Keratinocyte (primary cell): ENCODE measurements at places on chromosomes 2 and 18.
A peak's percentile ranks its signal among the peaks of the same experiment; 100 is the strongest.

DNA sequence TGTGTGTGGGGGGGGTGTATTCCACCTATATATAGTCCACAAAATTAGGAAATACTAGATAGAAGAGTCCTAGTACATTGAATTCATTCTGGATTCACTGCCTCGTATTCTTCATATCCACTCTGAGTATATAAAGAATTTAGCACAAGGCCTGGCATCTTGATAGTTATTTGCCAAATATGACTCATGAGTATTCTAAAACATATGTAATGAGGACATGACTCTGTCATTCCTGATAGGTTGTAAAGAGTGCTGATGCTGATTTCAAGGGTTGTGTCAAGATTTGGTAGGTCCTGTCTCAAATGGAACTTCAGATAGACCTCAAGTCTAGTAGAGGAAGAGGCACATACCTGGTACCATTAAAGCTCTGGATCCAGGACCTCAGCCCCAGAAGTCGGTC, 173.4 kb upstream of the BOD1L2 start:
- no peak for DNase-seq

DNA sequence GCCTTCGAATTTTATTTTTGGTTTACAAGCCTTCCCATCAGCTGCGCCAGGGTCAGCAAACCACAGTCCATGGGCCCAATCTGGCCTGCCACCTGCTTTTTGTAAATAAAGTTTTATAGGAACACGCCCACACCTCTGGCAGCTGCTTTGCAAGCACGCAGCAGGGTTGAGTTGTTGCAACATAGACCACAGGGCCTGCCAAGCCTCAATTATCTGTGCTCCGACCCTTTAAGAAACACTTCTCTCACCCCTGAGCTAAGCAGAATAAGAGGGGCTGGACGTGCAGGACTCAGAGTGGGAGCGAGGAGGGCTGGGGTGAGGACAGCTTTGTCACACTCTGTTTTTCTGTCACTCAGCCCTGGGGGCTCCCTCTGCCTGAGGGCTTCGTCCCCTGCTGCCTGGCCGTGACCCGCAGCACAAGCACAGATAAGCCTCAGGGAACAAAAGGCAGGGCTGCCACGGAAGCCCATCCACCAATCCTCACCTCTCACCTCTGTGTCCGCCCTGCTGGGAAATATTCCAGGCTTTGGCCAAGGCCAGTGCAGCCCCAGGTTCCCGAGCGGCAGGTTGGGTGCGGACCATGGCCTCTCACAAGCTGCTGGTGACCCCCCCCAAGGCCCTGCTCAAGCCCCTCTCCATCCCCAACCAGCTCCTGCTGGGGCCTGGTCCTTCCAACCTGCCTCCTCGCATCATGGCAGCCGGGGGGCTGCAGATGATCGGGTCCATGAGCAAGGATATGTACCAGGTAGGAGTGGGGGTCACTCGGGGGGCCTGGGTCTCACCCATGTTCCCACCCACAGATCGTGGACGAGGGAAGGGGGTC, at the start of gene AGXT:
TSS of gene AGXT (plus strand) at position 539 of the 823 bp plus-strand sequence. CDS start at position 581, 42 bp downstream.
- DNase-seq: no peak

- no peak for DNase-seq
These were observed 43.7 kb upstream of the FZD5 start for GRCh38 chr2:207813221-207813916.

DNA sequence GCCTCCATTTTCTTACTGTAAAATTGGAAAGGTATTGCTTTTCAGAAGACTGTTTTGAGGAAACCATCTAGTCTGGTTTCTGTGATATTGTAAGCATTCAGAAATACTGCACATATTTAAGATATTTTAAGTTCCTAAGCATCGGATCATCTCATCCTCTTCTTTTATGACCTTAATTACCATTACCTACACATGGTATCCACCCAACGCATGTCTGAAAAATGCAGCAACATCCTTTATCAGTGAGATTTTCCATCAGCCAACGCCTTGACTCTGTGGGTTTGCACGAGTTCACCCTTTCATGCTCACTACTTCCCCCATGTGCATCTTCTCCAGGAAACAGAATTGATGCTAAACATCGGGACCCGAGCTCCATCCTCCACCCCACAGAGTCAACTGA, 84.3 kb downstream of the COL4A4 start:
- DNase-seq: no peak

- DNase-seq: no peak
These were observed 70.5 kb upstream of the POMC start for GRCh38 chr2:25238920-25239319.

DNA sequence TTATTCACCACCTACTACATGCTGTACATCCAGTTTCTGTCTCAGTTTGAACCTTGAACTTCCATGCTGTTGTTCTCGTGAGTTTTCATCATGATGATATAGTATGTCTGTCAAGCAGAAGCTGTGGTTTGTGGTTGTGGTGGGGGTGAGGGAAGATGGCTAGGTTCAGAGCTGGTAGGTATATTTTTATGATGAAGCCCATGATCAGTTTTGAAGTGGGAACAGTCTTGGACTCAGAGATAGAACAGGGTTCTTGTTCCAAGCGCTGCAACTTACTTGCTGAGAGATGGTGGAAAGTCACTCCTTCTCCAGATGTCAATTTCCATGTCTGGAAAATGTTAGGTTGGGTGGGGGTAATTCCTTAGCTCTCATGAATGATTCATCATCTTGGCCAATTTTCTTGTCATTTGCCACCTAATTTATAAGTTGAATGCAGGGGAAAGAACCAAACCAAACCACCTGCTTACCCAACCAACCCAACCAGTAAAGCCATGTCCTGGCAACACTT, 21.6 kb downstream of the PMAIP1 start:
- no peak for DNase-seq

GRCh38 chr2:186205254-186205911, 280.7 kb upstream of the ZC3H15 start:
- no peak for DNase-seq

DNA sequence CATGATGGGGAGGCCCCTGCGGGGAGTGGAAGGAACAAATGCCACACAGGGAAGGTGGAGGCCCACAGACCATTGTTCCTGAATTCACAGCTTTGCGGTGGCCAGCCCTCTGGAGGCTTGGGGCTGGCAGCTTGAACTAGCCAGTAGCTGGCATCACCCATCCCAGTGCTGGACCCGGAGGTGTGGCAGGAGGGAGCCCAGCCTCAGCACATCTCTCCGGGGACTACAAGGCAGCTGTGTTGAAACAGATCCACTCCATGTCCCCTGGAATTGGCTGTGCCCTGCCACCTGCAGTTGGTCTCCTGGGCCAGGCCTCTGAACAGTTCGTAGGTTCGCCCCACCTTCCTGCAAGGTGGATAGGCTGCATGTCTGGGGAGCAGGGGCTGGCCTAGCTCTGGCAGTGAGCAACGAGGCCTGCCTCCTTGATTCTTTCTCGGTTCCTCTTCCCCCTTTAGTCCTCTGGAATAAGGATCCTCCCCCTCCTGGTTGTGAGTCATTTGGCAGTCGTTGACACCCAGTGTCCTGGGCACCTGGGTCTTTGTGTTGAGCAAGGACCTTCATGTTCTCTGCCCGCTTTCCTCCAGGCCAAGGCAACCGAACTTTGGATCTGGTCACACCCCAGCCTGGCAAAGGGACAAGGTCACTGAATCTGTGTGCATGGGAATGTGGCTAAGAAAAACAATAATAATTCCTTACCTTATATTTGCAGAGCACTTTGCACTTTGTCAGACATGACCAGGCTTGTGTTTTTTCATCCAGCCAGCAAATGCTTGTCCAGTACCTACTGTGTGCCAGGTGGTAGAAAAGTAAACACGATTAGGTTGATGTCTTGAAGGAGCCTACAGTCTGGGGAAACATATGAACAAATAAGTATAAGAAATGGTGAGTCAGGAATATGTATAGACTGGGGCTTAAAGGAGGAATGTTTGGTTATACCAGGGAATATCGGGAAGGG, 55.0 kb upstream of the MCFD2 start:
- DNase-seq: peak; percentile 52

DNA sequence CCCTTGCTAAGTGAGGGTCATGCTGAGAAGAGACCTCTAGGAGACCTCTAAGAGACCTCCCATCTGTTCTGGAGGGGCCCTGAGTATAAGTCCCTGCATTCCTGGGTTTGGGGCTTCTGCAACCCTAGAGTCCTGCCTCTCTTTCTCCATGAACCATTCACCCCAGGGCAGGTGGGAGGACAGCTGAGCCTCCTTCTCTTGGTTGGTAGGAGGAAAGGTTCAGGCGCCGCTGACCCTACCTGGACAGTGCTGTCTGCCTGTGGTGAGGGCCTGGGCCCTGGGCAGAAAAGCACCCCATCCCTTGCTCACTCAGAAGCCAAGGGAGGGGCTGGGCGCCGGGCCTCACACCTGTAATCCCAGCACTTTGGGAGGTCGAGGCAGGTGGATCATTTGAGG, 604 bp upstream of the VIL1 start:
- DNase-seq: no peak

DNA sequence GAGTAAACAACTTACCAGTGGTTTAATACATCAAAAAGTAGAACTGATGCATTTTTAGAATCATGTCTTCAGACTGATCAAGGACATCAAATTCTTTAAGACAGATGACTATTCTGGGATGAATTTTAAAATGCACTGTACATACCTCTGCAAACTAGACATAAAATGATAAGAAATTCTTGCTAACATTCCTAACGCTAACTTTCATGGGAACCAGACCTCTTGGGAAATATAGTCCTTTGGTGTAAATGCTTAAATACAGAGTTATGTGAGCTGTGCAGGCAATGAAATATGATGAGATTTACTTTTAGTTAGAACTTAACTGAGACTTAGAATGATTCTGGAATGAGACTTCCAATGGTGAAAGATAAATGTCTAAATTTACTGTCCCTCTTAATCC, 562.0 kb downstream of the NR4A2 start:
- DNase-seq: no peak

DNA sequence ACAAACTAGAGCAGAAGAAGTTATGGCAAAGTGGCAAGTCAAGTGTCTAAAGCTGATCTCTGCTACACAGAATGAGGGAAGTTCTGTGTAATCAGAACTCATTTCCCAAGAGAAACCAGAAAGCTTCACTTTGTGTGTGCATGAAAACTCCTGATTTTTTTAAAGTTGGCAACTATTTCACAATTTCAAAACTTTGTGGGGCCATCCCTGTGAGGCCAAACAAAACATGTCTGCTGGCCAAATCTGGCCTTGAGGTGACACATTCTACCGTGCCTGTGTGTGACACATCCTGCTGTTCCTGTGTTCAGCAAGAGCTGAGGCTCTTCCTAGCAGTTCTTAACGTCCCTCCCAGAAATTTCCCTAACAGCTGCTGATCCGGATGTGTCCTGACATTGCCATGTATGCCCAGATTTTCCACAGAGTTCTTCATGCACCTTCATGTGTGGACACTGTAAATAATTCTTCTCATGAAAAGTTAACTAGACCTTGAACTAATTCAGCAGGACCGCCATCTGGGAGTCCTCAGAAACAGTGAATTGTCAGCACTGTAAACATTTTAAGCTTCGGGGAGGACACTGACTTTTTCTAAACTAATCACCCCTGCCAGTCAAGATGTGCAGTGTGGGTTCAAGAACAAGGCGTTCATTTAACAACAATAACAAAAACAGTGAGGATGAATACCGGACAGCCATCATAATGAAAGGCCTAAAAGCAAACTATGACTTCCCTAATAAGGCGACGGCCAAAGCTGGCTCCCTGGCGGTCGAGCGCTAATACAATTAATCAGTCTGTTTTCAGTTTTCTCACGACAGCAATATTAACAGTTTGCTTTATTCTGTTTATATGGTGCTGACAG, 99.0 kb downstream of the PLEKHM3 start:
- DNase-seq: no peak

DNA sequence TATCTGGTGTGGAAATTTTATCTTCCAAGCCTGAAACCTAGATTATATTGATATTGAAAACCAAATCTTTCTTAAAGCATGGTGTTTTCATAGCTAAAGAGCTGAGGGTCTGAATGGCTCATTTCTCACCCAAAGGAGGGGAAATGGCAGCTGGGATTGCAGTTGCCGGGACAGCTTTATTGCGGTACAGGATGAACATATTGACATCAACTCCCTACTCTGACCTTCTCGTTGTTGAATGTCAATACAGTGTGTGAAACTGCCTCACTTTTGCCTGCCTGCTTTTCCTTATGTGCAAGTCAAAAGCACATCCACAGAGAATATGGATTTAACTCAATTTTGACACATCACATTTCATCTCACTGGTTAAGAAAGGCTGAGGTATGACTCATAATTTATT, 3.6 kb upstream of the COX7A2L start:
- DNase-seq: no peak

- no peak for DNase-seq
These were observed 105.6 kb downstream of the HNRNPLL start for GRCh38 chr2:38496927-38497669.

GRCh38 chr2:202237787-202238233, 587 bp downstream of the SUMO1 start:
- no peak for DNase-seq

DNA sequence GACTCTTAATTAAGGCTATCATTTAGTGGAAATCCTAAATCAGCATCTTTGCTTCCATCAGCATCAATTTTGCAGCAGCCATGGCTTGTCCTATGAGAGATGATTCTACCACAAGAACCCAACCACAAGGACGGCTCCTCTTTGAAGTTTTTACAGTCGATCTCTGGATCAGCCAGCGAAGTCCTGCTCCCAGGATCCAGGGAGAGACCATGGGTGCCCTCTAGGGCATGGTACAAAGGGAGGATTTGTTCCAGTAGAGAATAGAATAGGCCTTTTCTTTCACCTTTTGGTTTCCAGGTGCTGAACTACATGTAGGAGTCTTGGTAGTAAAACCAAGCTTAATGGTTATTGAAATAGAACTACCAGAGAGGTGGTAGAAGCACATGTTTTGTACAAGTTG, 52.7 kb downstream of the TMEM200C start:
- DNase-seq: no peak

- DNase-seq: no peak
These were observed 14.8 kb downstream of the TMEM237 start for GRCh38 chr2:201628545-201628944.

DNA sequence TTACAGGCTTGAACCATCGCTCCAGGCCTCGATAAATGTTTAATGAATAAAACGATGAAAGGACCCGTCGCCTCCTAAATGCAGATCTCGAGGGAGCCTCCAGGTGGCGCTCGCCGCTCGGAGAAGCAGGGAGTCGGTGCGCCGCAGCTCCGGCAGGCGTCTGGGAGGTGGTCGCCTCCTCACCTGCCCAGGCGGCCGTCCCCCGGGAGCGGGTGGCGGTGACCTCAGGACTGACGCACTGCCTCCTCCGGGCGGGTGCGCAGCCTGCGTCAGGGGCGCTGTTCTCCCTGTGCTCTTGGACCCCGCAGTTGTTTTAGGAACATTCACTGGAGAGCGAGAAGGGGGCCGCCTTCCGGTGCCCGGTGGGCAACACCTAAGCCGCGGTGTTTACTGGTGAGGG, 38.6 kb upstream of the POLE4 start:
- no peak for DNase-seq

GRCh38 chr2:101512993-101513392, 38.1 kb upstream of the RFX8 start:
- DNase-seq: no peak

DNA sequence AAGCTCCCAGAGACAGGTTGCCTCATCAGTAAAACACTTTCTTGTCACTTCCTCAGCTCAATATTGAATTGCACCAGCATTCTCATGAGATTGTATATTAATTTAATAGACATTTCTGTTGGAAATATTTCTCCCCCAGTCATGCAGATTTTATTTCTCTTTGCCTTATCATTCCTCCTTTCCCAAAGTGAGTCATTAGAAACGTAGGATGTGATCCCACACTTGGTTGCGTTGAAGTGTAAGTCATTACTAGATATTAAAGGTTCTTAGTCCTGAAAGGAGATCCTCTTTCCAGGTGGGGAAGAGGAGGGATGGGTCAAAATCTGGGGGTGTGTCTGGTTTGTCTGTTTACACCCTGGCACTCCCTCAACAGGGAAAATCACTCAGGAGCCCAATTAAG, 438.2 kb downstream of the SLC4A3 start:
- no peak for DNase-seq
